A549 treated with Hydrocortisone at 1 μM for 4 hours (cell line): ENCODE measurements at places on chromosomes 7 and 10. TPM values are rescaled to one million over a fixed set of nuclear protein-coding genes. Genes with fewer than 3 reads are reported as not detected.

Gene CHN2
- 0.07 to 0.56 TPM (median 0.14 TPM) in 5 replicates for total RNA-seq

Gene NRG3
- total RNA-seq, result not detected in 5 replicates

Gene OR2A5
- total RNA-seq, result not detected in 5 replicates

Gene CUZD1
- total RNA-seq, result 1.3 to 1.4 TPM (median 1.3 TPM) in 5 replicates

Gene PNLIPRP3
- 0.03 to 0.05 TPM in 2 of 5 replicates, not detected in the others for total RNA-seq

Gene ATG9B
- 0.34 to 1.1 TPM (median 0.70 TPM) in 5 replicates for total RNA-seq

Gene SMO
- total RNA-seq, result 11.4 to 14.9 TPM (median 14.3 TPM) in 5 replicates

Gene GIMAP7
- not detected in 5 replicates for total RNA-seq

Gene SLC26A4
- 0.09 to 0.14 TPM (median 0.10 TPM) in 5 replicates for total RNA-seq

Gene PNLIP
- 0.07 to 0.09 TPM in 2 of 5 replicates, not detected in the others for total RNA-seq

Gene LRRD1
- not detected in 5 replicates for total RNA-seq

Gene VDAC2
- total RNA-seq, result 320 to 352 TPM (median 328 TPM) in 5 replicates

Gene ABCB8
- 40.2 to 49.4 TPM (median 46.1 TPM) in 5 replicates for total RNA-seq

Gene VAX1
- total RNA-seq, result 1.3 to 1.6 TPM (median 1.5 TPM) in 5 replicates

Gene HGF
- total RNA-seq, result 0.05 to 0.07 TPM in 2 of 5 replicates, not detected in the others

Gene FGFBP3
- total RNA-seq, result 2.1 to 2.6 TPM (median 2.5 TPM) in 5 replicates

Gene COL17A1
- 1.7 to 2.4 TPM (median 2.2 TPM) in 5 replicates for total RNA-seq

Gene NEUROG3
- not detected in 5 replicates for total RNA-seq
